NCI-H2081 (cell line): ENCODE measurements at places on chromosomes 12 and 14.

DNA sequence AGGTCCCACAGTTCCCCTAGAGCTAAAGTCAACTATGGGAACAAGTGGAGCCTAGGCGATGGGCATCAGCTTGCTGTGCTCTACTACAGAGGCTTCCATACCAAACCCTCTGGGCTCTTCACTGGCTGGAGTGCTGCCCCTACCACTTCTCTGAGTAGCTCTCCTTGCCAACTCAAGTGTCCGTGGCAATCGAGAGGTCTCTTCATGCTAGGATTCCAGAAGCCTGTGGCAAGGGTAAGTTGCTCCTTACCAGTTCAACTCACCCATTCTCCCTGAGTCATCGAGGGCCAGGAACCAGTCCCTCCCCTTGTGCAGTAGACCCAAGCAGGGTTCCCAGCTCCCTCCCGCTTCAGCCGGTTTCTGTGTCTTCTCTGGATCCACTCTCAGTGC, 76.1 kb downstream of the GALC start:
- DNase-seq: no peak

- DNase-seq: no peak
These were observed 49.5 kb upstream of the KCNC2 start for GRCh38 chr12:75259143-75259542.

GRCh38 chr12:20656600-20656999, 38.5 kb upstream of the SLCO1C1 start:
- no peak for DNase-seq

- DNase-seq: no peak
These were observed 66.0 kb downstream of the BMP4 start for GRCh38 chr14:53890611-53891101.

DNA sequence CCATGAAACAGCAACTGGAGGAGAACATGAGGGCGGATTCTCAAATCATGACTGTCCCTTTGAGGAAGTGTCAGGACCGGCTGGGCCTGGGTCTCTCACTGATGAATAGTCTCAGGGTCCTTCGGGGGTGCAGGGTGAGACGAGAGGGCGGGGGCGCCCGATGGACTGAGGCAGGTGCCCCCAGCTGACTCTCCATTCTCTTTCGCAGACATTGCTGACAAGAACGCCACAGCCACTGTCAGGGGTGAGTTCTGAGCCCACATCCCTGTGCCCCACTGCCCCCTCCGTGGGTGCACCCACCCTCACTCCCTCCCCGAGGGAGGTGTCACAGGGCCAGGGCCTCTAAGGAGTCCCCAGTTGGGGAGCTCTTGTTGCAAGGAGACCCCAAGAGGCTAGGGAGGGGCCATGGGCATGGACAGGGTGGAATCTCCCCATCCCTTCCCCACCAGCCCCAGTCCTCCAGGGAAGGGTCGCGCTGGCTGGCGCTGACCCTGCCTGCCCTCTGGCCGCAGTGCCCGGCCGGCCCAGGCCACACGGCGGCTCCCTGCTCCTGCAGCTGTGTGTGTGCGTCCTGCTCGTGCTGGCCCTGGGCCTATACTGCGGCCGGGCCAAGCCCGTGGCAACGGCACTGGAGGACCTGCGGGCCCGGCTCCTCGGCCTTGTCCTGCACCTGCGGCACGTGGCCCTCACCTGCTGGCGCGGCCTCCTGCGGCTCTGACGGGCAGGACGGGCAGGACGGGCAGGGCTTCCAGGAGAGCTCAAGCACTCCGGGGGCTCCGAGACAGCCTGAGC, 8.7 kb downstream of the C14orf180 start:
- no peak for DNase-seq
